EL (cell line): ENCODE measurements at places on chromosomes 1 and 21.

DNA sequence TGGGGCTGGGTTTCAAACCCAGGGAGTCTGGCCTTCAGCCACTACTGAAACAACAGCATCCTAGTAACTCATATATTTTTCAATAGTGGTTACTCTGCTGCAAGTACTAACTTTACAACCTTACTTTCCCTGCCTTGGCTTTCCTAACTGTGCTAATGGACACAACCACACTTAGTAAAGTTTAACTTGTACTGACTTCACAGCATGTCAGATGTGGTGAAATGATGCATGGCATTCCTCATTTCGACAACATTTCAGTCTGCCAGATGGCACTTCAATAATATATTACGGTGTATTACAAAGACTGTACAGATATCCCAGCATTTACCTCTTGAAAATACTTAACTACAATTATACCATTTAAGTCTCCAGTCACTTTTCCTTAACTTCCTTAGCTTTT, 27.8 kb downstream of the LRRC7 start:
- DNase-seq = no peak

DNA sequence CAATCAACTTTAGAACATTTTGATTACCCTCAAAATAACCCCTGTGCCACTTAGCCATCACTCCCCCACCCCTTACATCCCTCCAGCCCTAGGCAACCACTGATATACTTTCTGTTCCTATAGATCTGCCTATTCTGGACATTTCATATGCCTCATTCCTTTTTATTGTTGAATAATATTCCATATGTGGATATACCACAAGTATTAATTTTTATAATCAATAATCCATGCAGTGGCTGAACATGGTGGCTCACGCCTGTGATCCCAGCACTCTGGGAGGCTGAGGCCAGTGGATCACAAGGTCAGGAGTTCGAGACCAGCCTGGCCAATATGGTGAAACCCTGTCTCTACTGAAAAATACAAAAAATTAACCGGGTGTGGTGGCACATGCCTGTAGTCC, 20.1 kb upstream of the MED18 start:
- no peak for DNase-seq

- peak; percentile 55 for DNase-seq
Observed at GRCh38 chr1:246161626-246162025, 345.5 kb downstream of the SMYD3 start.

DNA sequence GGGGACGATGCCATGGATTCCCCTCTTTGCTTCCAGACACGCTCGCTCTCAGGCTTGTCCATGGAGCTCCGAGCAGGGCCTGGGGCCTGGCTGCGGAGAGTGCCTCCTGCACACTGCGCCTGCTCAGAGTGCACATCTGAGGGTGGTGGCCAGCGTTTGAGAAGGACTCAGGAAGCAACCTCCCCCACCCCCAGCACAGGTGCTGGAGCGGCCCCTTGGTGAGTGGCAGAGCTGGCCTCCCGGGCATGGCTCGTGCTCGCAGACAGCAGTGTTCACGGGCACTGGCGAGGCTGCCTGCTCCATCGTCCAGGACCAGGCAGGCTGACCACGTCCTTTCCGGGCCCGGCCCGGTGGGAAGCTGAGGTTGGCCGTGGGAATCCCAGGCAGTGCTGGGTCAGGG, 2.8 kb downstream of the SPATC1L start:
- DNase-seq = no peak

GRCh38 chr1:210222340-210223006, 10.1 kb upstream of the SERTAD4 start:
- DNase-seq = no peak

GRCh38 chr1:11878891-11879190, 20.1 kb upstream of the NPPB start:
- no peak for DNase-seq

DNA sequence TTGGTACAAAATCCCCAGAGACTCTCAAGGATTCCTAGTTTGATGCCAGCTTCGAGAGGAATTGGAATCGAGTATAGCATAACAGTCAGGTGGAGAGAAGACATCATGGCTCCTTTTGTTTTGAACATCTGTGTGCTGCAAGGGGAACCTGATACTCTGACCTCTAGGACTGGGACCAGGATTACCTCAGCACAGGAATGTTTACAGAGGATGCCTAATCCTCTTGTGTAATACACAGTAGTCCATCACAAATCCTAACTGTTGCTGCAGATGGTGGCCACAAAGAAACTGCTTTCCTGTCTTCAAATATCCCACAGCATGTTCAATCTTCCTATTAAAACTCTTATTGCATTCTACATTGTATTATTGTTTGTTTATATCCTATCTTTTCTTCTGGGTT, 111.8 kb upstream of the PRMT6 start:
- DNase-seq = no peak

GRCh38 chr1:147676311-147677085, 6.2 kb upstream of the ACP6 start:
- peak; percentile 73 for DNase-seq

DNA sequence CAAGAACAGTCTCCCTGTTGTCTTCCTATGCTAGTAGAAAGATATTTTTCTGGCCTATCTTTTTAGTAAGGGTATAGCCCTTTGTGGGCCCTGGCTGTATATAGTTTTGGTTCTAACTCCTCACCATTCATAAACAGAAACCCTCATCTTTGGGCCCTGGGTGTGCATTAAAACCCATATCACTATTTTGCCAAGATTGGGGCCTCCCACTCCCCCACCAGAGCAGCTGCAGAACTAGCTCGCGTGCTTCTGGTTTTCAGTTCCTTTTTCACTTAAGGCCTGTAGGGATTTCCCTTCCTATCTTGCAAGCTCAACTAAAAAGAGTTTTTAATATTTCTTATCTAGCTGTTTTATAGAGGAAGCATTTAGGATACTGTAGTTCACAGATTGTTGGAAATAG, 106.4 kb downstream of the RGL1 start:
- no peak for DNase-seq

DNA sequence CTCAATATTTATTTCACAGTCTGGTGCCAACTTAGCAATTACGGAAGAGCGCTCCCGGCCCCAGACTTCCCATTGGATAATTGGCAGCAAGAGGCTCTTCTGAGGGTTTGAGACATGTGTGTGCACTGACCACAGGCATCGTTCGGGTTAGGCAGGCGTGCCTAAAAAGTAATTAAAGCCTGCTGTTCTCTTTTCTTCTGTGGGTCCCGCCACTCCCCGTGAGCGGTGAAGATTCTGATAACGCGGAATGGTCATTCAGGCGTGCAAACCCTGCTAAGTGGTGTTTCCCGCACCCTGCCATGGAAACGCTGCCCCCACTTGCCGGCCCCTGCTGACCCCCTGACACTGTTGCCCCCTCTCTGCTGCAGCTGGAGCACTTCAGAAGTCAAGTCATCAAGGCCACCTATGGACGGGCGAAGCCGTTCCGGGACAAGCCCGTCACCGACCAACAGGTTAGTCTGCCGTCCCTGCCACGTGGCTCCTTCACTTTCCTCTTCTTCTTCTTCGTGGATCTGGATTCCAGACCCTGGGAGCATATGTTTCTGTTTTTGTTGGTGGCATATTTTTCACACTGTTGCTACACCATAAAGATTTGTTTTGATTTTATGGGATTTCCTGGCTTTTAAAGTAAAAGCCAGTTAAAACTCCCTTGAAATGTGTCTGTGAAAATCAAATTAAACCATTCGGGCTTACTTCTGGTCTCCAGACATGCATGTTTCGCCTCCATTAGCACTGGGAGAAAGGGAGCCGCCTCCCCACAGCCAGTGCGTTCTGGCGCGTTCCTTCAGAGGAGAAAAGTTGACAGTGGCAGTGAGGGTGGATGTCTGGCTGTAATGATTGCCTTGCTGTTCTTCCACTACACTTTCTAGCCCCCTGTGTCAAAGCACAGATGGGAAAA, 79.9 kb downstream of the FHAD1 start:
- peak; percentile 45 for DNase-seq

GRCh38 chr1:10193288-10193687, 17.1 kb upstream of the KIF1B start:
- no peak for DNase-seq

DNA sequence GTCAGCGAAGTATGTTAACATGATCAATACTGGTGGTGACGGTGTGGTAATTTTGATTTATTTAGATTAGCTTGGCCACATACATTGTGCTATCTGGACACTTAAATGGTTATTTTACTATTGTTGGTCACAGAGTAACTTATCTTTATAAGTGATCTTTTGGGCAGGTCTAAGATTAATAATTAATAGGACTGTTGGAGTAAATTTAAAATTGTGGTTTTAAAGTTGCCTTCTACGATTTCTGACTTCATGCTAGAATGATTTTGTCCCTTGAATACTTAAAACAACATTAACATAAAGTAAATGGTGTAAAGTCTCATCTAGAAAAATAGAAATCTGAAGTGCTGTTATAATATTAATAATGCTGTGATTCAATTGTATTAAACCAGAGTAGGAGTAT, 14.7 kb downstream of the SRRM1 start:
- no peak for DNase-seq

DNA sequence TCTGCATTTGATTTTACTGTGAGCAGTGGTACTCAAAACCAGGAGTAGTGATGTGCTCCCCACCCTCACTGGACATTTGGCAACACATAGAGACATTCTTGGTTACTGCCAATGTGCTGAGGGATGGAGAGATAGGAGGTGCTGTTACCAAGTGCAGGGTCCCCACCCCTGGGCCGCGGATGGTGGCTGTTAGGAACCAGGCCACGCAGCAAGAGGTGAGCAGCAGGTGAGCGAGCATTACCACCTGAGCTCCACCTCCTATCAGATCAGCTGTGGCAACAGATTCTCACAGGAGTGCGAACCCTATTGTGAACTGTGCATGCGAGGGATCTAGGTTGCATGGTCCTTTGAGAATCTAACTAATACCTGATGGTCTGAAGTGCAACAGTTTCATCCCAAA, 95.7 kb downstream of the AKT3 start:
- DNase-seq = no peak

DNA sequence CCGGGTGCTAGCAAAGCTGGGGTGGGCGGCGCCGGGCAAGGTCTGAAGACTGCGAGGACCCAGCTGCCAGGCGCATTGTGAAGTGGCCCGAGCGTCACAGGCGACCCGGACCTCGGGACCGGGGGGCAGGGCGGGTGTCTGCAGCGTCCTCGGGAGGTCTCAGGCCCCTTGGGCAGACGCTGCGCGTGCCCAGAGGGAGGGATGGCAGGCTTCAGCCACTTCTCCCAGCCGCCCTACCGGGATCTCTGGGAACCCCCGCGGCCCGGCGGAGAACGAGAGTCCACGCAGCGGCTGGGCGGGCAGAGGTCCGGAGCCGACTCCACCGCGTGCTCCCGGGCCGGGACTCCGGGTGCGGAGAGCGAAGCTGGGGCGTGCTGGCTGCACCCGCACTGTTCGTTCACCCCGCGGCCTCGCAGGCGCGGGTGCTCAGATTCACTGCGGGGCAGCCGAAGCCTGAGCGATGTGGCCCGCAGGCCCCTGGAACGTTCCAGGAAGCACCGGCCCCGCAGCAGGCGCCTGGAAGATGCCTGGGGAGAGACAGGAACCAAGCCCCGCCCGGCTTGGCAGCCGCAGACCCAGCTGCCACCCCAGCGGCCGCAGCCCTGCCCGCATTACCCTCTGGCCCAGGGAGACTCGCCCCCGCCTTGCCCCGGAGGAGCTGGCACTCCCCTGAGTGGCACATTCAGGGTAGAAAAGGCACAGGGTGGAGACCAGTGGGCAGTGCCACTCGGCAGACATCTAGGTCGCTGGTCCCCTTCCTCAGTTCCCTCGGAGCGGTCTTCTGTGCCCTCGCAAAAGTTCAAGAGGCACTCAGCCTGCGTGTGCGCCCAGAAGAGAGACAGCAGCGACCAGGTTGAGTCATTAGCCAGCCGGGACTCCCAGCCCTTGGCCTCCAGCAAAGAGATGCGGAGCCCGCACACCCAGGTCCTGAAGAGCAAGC, at the start of gene CCDC185:
Gene CCDC185 (plus strand): TSS at position 141 of the 940 bp plus-strand sequence. CDS start 61 bp downstream, at position 202.
- peak; percentile 9 for DNase-seq

DNA sequence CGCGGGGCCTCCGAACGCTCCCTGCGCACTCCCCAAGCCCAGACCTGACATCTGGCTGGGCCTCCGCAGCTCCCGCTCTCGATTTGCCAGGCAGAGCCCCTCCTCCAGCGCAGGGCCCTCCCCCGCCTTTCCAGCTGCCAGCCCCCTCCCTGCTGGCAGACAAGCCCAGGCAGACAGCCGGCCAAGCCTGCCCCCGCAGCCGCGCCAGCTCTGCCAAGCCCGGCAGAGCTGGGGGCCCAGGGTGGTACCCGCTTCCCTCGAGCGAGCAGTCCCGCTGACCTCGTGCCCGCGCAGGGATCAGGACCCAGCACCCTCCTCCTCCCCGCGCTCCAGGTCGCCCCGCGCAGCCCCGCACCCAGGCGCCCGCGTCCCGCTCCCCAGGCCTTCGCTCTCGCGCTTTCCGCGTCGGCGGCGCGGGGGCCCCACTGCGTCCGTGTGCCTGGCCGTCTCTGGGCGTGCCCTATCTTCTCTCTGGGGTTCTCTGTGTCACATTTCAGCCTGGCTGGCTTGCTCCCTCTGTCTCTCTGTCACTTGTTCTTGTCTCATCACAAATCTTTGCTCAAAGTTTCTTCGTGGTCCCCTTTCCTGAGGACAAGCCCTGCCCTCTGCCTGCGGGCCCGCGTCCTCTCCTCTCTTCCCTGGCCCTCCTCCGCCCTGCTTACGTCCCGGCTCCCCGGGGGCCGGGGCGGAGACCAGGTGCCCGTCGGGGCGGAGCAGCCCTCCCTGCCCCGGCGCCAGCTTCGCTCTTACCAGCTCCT, 580 bp downstream of the INKA2 start:
- DNase-seq = peak; percentile 69
